Activated CD8-positive, alpha-beta T cell treated with anti-CD3 and anti-CD28 coated beads, Interleukin-2, amount 10 ng/mL, durations not matched to agents 7 days and 5 days (primary cell): ENCODE measurements at places on chromosomes 16 and 17. TPM values are rescaled to one million over a fixed set of nuclear protein-coding genes. Genes with fewer than 3 reads are reported as not detected.

DNA sequence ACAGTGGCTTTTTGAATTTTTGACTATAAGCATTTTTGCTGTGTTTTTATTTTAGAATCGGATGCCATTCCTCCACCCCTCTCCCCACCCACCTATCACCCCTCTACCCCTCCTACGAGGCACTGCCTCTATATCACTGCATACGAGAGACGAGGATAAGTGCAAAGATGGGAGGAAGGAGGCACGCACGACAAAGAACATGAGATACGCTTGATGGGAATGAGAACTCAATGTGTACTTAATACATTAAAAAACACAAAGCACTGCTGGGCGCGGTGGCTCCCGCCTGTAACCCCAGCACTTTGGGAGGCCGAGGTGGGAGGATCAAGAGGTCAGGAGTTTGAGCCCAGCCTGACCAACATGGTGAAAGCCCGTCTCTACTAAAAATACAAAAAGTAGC, 8.8 kb upstream of the USP43 start:
- no peak for DNase-seq

Gene SNAI3
- 14.3 TPM for total RNA-seq

GRCh38 chr16:84600343-84601229, 17.3 kb downstream of the COTL1 start:
- peak; percentile 55 for DNase-seq

DNA sequence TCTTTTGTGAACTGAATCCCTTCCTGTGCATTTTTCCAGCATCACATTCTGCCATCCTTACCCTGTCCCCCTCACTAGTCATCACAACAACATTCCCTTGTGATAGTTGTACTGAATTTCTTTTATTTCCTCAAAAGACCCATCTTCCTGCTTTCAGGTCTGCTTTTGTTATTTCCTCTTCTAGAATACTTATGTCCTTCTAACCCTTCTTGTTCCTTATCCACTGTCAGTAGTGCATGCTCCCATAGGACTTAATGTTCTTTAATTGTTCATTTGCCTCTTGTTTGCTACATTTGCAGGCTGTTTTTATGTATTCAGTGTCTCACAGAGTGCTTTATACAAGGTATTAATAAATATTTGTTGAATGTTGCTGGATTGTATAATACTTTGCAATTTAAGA, 73.0 kb downstream of the BCAS3 start:
- DNase-seq: no peak

Gene TPSD1
- total RNA-seq: not detected

GRCh38 chr17:82350182-82351030, 8.6 kb upstream of the TEX19 start:
- peak; percentile 64 for DNase-seq

- no peak for DNase-seq
These were observed 3.1 kb downstream of the CSNK2A2 start for GRCh38 chr16:58194790-58195189.

DNA sequence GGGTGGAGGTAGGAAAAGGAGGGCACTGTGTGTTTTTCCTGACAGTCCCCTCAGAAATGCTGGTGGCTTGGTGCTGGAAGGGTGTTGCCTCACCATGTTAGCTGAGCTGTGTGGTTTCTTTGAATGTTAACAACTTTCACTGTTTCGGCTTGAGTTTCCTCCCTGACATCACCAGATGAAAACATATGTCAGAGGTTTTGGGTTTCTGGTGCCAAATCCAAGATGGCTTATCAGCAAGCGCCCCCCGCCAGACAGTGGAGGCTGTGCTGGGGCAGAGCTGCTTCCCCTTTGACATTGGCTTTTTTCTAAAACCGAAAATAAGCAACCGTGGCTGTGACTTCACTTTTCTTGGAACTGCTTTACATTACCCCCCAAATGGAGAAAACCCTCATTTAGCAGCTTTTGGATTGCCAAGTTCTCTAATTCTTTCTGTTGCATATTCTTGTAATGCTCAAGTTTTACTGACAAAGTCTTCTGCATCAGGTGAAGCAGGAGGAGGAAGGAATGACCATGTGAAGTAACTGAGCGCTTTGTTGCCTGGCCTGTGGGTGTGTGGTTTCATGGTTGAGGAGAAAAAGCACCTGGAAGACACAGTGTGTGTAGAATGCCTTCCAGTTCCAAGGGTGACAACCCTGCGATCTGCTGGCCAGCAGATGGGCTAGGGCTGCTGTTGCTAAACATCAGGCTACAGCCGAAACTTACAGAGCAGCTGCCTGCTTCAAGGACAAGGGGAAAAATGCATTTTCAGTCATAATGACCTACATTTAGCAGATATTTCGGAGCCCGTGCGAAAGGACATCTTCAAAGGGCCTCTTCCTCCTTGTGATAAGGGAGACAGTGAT, 9.7 kb downstream of the RMI2 start:
- DNase-seq: peak; percentile 93
